Stimulated activated CD8-positive, alpha-beta memory T cell treated with anti-CD3 and anti-CD28 coated beads, Interleukin-4, amount 100 ng/mL, for 24 hours (primary cell): ENCODE measurements at places on chromosomes 11 and 22.
A peak's percentile ranks its signal among the peaks of the same experiment; 100 is the strongest.

- no peak for DNase-seq
Measured at GRCh38 chr11:83056204-83056603, 15.5 kb downstream of the RAB30 start.

- no peak for DNase-seq
Measured at GRCh38 chr11:17767301-17767885, 32.8 kb downstream of the KCNC1 start.

DNA sequence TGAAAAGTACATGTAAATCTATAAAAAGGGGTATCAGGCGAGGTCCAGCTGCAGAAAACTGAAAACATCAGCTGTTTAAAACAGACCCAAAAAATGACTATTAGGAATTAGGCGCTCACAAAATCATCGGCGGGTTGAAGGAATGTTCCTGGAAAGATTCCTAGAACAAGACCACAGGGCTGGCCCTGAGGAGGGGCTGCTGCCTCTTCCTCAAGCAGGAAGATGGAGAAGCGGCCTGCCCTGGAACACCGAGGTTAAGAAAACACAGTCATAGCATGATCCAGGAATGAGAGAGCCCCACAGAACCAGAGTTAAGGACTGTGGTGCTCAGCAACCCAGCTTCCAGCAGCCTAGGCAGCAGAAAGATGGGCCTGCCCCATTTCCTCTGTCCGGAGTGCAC is 78.4 kb downstream of the C11orf91 start:
- DNase-seq = no peak

GRCh38 chr11:10348650-10349280 is 43.9 kb downstream of the ADM start:
- no peak for DNase-seq

DNA sequence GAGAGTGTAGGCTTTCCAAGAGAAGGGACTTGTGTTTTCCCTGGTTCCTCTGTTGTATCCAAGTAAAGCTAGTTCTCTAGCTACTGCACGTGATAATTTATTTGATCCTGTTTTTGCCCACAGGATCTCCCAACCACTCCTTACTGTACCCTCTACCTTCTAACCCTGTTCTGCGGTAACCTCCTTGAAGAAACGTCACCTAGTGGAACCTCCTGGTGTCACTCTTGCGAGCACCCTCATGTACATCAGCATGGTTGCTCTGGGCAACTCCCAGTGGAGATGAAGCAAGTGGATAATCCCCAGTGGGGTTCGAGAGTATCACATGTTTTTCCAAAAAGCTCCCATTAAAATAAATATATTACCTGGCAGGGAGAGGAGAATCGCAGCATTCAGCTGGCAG is 108.9 kb upstream of the CLMP start:
- no peak for DNase-seq

DNA sequence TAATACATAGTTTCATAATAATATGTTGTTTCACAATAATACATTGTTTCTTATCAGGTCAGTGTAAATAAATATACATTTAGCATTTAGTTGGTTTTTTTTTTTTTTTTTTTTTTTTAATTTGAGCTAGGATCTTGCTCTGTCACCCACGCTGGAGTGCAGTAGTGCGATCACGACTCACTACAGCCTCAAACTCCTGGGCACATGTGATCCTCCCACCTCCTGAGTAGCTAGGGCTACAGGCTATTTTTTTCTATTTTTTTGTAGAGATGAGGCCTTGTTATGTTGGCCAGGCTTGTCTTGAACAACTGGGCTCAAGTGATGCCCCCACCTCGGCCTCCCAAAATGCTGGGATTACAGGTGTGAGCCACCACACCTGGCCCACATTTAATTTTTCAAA is 43.5 kb downstream of the MIAT start:
- no peak for DNase-seq

DNA sequence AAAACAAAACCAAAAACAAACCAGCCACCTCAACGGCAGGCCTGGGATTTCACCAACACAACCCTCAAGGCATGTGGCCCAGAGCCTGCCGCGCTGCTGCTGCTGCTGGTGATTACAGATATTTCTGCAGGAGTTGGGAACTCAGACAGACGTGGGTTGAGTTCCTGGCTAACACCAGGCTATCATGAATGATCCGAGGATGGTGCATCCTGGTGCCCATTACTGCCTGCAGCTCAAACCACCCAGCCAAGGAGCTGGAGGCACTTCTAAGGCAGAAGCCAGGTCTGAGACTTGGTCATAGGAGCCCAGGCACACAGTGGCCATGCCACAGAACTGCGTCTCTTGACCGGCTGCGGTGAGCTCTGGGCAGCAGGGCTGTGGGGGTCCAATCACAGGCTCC is 151.8 kb downstream of the MPPED1 start:
- DNase-seq = no peak

GRCh38 chr22:31449506-31449905 is 40.1 kb downstream of the EIF4ENIF1 start:
- no peak for DNase-seq

DNA sequence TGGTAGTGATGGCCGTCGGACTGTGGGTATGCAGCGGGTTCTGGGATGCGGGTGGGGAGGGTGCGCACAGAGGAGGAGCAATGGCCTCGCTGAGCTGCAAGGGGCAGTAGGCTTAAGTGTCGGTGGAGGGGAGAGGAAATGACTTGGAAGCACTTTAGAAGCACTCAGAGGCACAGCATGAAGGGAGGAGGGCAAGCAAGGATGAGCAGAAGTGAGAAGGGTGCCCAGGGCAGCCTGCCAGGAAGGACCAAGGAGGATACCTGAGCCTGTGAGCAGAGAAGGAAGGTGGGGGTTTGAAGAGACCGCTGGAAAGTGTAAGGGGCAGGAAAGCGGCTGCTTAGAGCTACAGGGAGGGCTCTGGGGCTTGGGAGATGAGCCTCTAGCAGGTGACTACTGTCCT is 330 bp downstream of the SLC5A1 start:
- DNase-seq = no peak

DNA sequence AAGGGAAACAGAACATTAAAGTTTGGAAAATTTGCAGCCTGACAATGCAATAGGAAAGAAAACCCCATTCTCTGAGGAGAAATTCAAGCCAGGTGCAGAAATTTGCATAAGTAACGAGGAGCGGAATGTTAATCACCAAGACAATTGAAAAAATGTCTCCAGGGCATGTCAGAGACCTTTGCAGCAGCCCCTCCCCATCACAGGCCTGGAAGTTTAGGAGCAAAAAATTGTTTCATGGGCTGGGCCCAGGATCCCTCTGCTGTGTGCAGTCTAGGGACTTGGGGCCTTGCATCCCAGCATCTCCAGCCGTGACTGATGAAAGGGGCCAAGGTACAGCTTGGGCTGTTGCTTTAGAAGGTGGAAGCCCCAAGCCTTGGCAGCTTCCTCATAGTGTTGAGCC is 780.2 kb downstream of the LRRC4C start:
- no peak for DNase-seq

- no peak for DNase-seq
Measured at GRCh38 chr22:20626811-20627210, 119.4 kb downstream of the MED15 start.

- DNase-seq = no peak
Measured at GRCh38 chr11:127644366-127644765, 643.8 kb upstream of the KIRREL3 start.

DNA sequence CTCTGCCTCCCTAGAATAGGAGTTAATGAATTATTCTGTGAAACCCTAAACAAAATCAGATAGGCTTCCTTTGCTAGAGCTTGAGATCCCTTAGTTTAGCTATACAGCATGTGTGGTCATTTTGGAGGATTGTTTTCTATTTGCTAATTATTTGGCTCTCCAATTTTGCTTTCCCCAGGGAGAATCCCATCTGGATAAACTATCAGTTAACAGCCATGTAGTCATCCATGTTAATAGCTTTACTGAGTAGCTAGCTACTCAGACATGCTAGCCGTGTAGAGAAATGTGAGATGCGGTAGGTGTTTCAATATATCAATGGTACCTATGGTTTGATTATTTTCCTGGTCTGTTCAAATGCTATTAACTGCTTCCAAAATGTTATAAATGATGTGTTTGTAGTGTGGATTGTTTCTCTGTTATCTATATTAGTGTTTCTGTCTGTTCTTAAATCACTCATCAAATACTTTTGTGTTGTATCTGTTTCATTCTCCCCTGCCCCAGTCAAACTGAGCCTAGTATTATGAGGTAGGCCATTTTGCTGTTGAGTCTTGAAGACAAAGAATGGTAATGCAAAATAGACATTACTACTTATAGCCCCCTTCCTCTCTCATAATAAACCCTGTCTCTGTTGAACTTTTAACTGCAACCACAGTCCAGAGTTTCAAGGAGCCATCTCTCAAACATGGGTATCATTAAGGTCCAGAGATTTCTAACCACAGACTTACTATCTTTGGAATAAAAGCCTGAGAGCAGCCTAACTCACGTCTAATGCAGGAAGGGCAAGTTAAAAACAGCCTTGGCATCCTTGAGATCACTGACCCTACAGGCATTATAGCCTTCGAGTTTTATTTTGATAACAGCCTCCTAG is 56.1 kb upstream of the GRAMD1B start:
- no peak for DNase-seq

DNA sequence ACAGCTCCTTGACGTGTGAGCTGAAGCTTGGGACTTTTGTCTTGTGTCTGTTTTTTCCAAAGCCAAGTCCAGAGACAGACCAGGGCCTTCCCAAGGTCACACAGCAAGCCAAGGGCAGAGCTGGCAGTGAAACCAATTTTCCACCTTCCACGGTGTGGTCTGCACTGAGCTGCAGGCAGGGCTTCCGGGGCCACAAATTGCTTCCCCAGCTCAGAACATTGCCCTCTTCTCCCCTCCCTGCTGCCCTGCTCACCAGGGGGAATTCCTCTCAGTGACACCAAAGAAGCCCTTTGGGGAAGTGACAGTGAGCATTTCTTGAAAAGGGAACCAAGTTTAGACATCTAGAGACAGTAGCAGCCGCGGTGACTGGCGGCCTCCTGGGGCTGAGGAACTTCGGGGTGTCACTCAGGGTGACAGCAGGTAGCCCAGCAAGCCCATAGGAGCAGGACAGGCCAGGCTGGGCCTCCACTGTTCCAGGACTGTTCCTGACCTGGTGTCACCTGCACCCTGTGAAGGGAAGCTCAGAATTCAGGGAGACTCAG is 9.2 kb downstream of the FXYD2 start:
- DNase-seq = peak; percentile 45

DNA sequence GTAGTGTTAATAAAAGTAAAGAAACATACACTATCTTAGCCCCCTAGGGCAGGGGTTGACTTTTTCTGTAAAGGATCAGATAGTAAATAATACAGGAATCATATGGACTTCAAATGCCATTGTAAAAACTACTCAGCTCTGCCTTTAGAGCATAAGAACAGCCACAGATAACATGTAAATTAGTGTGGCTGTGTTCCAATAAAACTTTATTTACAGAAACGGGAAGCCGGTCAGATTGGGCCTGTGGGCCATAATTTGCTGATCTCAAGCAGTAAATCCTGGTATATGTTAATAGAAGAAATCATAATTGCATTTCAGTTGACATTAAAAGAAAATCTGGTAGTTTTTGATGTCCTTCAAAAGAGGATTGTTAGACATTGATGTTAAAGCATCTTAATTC is 76.5 kb downstream of the ZC3H12C start:
- no peak for DNase-seq

GRCh38 chr11:95092549-95093324 is 3.1 kb downstream of the ENDOD1 start:
- no peak for DNase-seq

GRCh38 chr11:77547863-77548551 is 41.7 kb upstream of the AQP11 start:
- no peak for DNase-seq
